Upper lobe of right lung (tissue), 1 donor: ENCODE measurements at places on chromosomes 1 and 21. TPM values are rescaled to one million over a fixed set of nuclear protein-coding genes. Genes with fewer than 3 reads are reported as not detected.

Gene NGF
- total RNA-seq = 1.0 TPM

- H3K36me3 ChIP-seq = no peaks in the 10 kb centered on the region
- no peaks in the 10 kb centered on the region for H3K27me3 ChIP-seq
- H3K27ac ChIP-seq = no peak overlapping the region
- peaks cover 13% of the 10 kb centered on the region for H3K4me1 ChIP-seq
- no peak overlapping the region for H3K4me3 ChIP-seq
Measured at GRCh38 chr1:212565571-212566305, 42.8 kb upstream of the ATF3 start.

Gene CA6
- not detected for total RNA-seq

- H3K27me3 ChIP-seq = no peaks in the 10 kb centered on the region
- H3K36me3 ChIP-seq = no peaks in the 10 kb centered on the region
- H3K4me1 ChIP-seq = no peaks in the 10 kb centered on the region
- no peak for DNase-seq
- H3K4me3 ChIP-seq = no peak overlapping the region
Measured at GRCh38 chr1:81540216-81540615, 260.5 kb upstream of the ADGRL2 start.

Gene EPS8L3
- total RNA-seq = not detected

DNA sequence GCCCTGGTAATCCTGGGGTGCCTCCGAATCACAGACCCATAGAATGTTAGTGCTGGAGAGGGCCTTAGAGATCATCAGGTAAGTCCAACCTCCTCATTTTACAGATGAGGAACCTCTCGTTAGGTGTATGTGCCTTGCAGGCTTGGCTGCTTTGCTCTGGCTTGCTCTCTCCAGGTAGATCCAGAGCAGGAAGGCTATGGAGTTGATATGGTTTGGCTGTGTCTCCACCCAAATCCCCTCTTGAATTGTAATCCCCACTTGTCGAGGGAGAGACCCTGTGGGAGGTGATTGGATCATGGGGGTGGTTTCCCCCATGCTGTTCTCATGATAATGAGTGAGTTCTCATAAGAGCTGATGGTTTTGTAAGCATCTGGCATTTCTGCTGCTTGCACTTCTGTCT is 186.0 kb upstream of the PLXNA2 start:
- no peak overlapping the region for H3K4me3 ChIP-seq
- no peaks in the 10 kb centered on the region for H3K36me3 ChIP-seq
- no peak for DNase-seq
- H3K27ac ChIP-seq = no peak overlapping the region
- peaks cover 4% of the 10 kb centered on the region for H3K27me3 ChIP-seq

Gene TTC22
- total RNA-seq = 7.1 TPM

Gene PRKAA2
- 3.8 TPM for total RNA-seq

Gene SMCP
- not detected for total RNA-seq

- peak overlapping the region; percentile 34 for H3K27ac ChIP-seq
- peaks cover 14% of the 10 kb centered on the region for H3K4me1 ChIP-seq
- H3K4me3 ChIP-seq = no peak overlapping the region
- no peaks in the 10 kb centered on the region for H3K27me3 ChIP-seq
Measured at GRCh38 chr1:234853906-234854644, 244.1 kb upstream of the IRF2BP2 start.
